ENCODE measurements at places on chromosomes 5 and 9.

DNA sequence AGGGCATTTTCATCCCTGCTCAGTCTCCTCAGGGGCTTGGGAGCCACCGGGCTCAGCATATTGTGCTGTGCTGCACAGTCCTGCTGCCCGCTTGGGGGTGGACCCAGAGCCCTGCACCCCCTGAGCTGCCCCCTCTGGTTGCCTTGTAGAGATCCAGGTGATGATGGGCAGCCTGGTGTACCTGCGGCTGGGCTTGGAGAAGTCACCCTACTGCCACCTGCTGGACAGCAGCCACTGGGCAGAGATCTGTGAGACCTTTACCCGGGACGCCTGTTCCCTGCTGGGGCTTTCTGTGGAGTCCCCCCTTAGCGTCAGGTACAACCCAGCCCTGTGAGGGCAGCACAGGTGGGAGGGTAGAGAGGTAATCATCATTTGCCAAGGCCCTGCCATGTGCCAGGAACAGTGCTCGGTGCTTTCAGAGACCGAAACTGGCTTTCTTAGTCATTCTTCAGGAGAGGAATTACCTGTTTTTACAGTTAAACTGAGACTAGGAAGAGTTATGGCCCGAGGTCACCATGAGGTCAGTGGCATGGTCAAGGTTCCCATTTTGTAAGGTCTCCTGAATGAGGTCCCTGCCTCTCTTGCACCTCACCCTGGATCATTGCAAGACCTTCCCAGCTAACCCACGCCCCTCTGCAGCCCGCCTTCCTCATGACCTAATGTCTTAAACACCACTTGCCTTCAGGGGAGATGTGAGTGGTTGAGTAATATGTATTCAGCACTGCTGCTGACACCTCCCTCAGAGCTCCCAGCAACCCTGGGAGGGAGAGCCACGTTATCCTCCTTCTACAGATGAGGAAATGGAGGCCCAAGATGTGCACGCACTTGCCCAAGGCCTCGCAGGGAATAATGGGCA, 7.5 kb downstream of the NHP2 start:
- DNase-seq, result no peak

DNA sequence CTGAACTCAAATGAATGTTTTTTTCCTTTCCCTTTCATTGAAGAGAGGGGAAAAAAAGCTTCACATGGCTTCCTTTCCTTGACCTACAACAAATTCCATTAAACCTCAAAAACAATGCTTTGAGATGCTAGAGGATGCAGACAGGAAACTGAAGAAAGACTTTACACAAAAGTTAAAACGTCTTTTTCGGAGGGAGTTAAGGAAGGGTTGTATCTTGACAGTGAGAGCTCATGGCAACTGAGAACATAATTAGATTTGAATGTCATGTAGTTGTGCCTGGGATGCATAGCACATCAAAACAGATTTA, 66.4 kb downstream of the EBF1 start:
- DNase-seq, result no peak

DNA sequence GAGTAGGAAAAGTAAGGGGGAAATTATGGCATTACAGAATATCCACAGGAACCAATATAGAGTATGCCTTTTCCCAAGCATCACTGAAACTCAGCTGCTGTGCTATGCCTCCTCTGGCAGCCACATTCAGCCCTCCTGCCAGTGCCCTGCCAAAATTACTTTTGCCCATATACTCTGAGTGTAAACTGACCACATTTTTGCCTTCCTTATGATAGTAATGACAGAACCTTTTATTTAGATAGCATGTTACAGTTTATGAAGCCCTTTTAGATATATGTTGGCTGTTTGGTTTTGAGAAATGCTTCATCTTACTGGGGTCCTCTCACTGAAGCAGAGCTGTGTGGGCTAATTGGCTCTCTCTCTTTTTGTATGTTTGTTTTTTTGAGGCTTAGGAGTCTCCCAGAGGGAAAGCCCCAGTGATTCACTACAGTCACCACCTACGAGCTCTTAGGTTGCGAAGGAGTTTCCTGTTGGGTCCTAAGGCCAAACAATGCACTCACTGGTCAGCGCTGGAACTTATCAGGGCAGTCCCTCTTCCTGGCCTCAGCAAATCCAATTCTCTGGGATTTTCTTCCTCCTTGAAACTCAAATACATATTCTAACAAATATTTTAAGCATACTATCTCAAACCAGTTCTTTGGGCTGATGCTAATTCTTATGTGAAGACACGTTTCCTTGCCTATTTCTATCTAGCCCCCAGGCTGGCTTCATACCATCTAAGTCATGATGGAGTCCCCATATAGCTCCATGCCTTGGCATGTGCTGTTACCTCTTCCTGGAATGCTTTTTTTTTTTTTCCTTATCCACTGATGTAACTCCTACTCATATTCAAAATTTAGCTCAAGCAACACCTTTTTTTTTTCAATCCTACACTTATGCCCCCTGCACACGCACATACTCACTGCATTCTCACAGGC, 3.7 kb downstream of the PHF24 start:
- DNase-seq, result no peak

- no peak for DNase-seq
Observed at GRCh38 chr5:56737951-56738606, 77.3 kb upstream of the MAP3K1 start.

GRCh38 chr9:98897745-98898144, 46.0 kb upstream of the COL15A1 start:
- no peak for DNase-seq

DNA sequence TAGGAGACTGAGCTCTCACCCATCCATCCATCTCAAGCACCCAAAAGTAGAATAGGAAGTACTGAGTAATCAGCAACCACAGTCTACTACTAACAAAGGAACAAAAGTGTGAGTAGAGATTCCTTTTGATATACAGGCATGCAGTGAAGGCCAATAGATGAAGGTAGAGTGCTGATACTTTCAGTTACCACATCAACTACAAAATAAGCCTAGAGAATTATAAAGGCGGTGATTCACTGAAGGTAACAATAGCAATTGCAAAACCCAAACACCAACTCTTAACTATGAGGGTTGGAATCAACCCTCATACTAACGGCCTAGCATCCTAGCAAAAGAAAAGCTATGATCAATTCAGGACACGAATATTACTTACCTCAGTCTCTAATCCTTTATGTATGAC, 992.6 kb downstream of the DNAH5 start:
- DNase-seq, result no peak

GRCh38 chr5:154611341-154611767, 133.3 kb upstream of the HAND1 start:
- DNase-seq, result no peak

- DNase-seq, result no peak
Observed at GRCh38 chr5:89028595-89029285, 145.8 kb upstream of the MEF2C start.

GRCh38 chr5:73365301-73365853, 83.2 kb downstream of the FOXD1 start:
- no peak for DNase-seq
